ENCODE measurements at places on chromosomes 16 and 17. TPM values are rescaled to one million over a fixed set of nuclear protein-coding genes. Genes with fewer than 3 reads are reported as not detected.

DNA sequence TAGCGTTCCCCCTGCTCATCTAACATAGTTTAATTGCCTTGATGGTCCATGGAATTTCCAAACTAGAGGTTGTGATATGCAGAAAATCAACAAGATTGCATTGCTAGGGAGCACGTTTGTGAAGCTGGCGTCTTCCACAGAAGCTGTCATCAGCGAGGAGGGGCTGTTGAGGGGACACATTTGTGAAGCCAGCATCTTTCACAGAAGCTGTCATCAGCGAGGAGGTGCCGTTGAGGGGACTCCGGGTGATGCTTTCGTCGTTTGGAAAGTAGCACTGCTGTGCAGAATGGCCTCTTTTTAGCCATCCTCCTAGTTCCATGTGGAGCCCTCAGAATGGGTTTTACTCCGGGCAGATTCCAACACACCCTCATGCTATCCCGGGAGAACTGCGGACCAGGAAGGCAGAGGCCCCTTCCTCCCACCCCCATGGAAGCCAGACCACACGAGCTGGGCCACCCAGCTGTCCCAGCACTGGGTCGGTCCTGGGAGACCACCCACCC lies 119.6 kb upstream of the CHMP6 start:
- no peak for DNase-seq
- H3K27ac ChIP-seq = no peak overlapping the region
- H3K4me3 ChIP-seq = no peak overlapping the region
- peaks cover 11% of the 10 kb centered on the region for H3K4me1 ChIP-seq

DNA sequence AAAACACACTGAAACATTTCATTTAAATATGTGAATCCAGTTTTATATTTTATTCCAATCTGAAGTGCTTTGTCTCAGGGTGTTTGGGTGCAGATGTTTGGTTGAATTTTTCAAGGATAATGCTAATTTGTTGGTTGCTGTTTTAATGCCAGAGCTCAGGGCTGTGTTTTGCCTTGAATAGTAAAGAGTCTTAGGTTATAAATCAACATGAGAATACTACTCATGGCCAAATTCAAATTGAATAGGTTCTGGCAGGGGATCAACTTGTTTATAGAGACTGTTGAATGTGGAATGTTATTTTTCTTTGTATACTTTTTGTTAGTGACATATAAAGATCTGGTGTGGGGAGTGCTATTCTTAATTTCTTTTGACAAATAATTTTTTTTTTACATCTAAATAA lies 18.8 kb downstream of the TOM1L1 start:
- H3K27me3 ChIP-seq = no peaks in the 10 kb centered on the region
- H3K4me3 ChIP-seq = no peak overlapping the region
- no peak for DNase-seq
- peaks cover 32% of the 10 kb centered on the region for H3K36me3 ChIP-seq
- H3K4me1 ChIP-seq = no peaks in the 10 kb centered on the region

DNA sequence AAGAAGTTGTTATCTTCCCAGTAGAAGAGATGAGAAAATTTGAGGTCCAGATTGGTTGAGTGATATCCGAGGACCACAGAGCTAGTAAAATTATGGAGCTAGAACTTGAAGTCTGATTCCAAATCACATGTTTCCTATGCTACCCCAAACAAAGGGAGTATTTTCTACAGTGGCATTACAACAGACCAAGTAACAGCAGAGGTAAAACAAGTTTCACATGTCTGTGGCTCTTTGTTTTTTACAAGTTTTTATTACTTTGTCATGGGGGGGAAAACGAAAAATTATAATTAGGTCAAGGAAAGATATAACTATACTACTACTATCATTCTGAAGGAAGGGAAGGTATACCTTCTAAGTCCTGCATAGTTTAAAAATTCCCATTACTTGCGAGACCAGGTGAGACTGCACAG lies 49.4 kb downstream of the KANSL1 start:
- no peaks in the 10 kb centered on the region for H3K36me3 ChIP-seq
- peaks cover 70% of the 10 kb centered on the region for H3K4me1 ChIP-seq
- no peak overlapping the region for H3K4me3 ChIP-seq
- no peak for DNase-seq
- no peaks in the 10 kb centered on the region for H3K27me3 ChIP-seq
- H3K27ac ChIP-seq = no peak overlapping the region

- no peak for DNase-seq
- H3K27ac ChIP-seq = peak overlapping the region; percentile 58
- peaks cover 15% of the 10 kb centered on the region for H3K4me1 ChIP-seq
- no peaks in the 10 kb centered on the region for H3K27me3 ChIP-seq
Observed at GRCh38 chr16:4640572-4641305, 16.1 kb downstream of the MGRN1 start.

GRCh38 chr16:31421587-31421986 lies 6.6 kb downstream of the COX6A2 start:
- DNase-seq = peak; percentile 21
- no peaks in the 10 kb centered on the region for H3K4me1 ChIP-seq
- H3K4me3 ChIP-seq = no peak overlapping the region
- no peaks in the 10 kb centered on the region for H3K36me3 ChIP-seq

DNA sequence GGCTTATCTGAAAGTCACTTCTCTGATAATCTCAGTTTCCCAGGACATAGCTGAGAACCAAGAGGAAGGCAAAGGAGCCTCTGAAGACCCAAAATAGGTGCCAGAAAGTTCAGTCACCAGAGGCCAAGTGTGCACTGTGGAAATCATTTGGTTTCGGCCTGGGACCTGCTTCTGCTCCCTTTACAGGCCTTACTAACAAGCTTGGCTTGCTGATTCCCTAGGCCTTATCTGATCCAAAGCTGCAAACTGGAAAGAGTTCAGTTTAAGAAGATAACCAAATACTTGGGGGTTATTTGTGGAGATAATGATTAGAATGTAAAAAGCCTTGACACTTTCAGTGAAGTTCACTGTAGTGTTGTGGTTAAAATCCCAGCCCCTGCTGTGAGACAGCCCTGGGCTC lies 17.0 kb downstream of the ITGA3 start:
- H3K4me3 ChIP-seq = no peak overlapping the region
- H3K27ac ChIP-seq = no peak overlapping the region
- no peak for DNase-seq

- no peaks in the 10 kb centered on the region for H3K36me3 ChIP-seq
- no peak overlapping the region for H3K27ac ChIP-seq
- no peaks in the 10 kb centered on the region for H3K4me1 ChIP-seq
Observed at GRCh38 chr17:13230350-13231264, 212.8 kb upstream of the ELAC2 start.

DNA sequence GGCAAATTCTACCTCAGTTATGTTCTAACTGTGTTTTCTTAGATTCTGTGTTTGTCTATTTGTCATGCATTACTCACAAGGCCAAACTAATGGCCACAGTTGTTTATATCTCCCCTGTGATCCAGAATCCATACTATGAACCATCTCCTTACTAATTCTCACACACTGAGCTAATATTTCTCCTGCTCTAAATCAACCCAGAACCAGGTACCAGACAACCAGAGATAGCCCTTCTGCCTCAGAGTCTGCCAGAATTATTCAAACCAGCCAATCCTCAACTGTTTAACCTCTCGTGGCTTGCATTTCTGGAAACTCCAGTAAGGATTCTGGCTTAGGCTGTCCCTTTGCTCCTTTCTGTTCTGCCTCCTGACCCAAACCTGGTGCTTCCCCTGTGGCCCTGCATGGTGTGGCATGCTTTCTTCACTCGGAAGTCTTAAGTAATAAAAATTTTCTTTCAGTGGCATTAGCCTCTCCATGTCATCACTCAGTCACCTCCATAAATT lies 59.4 kb downstream of the EFCAB5 start:
- no peak overlapping the region for H3K4me3 ChIP-seq
- no peak for DNase-seq
- no peak overlapping the region for H3K27ac ChIP-seq
- no peaks in the 10 kb centered on the region for H3K4me1 ChIP-seq
- no peaks in the 10 kb centered on the region for H3K36me3 ChIP-seq

- DNase-seq = no peak
- peaks cover 25% of the 10 kb centered on the region for H3K36me3 ChIP-seq
- peaks cover 26% of the 10 kb centered on the region for H3K4me1 ChIP-seq
- no peaks in the 10 kb centered on the region for H3K27me3 ChIP-seq
- no peak overlapping the region for H3K4me3 ChIP-seq
Observed at GRCh38 chr16:4611337-4612021, 3.2 kb downstream of the UBALD1 start.

- DNase-seq = no peak
- H3K36me3 ChIP-seq = no peaks in the 10 kb centered on the region
- H3K4me3 ChIP-seq = no peak overlapping the region
- no peak overlapping the region for H3K27ac ChIP-seq
Observed at GRCh38 chr17:7781429-7781828, 52.6 kb upstream of the KDM6B start.

- peaks cover 37% of the 10 kb centered on the region for H3K36me3 ChIP-seq
- peaks cover 44% of the 10 kb centered on the region for H3K4me1 ChIP-seq
- peak within 1 kb of the TSS; percentile 86 for H3K27ac ChIP-seq
- DNase-seq = peak; percentile 92
- no peaks in the 10 kb centered on the region for H3K27me3 ChIP-seq
Observed at GRCh38 chr17:28717578-28718332, at the start of gene RAB34. Gene RAB34, minus strand, starts transcription at chr17:28717868. Its CDS starts 602 bp downstream, at chr17:28717266.

Gene SRCIN1
- total RNA-seq = 2.1 TPM

Gene MMP15
- total RNA-seq = 25.2 TPM

Gene GINS2
- total RNA-seq = 0.46 TPM

Gene TBC1D3
- not detected for total RNA-seq

Data from upper lobe of right lung (tissue), 1 donor.